ENCODE measurements at places on chromosomes 1 and 21.

DNA sequence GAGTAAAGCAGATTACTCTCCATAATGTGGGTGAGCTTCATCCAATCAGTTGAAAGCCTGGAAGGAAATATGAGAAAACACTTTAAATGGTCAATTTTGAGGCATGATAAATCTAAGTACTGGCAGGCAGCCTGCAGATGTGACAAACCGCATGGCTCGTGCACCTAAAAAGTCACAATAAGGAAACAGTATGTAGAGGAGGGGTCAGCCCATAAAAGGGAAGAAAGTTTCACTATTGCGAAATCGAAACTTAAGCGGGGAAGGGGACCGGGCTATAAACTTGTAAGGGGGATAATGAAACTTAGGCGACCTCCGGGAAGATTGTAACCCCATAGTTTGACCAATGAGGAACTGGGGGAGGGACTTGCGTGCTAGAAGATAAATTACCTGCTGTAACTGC lies 109.8 kb downstream of the PLPPR4 start:
- DNase-seq, result no peak

- DNase-seq, result peak; percentile 76
Observed at GRCh38 chr1:192951691-192952460, 107.3 kb downstream of the UCHL5 start.

- DNase-seq, result no peak
Observed at GRCh38 chr1:170700842-170701615, 37.1 kb downstream of the PRRX1 start.

GRCh38 chr1:76314730-76315129 lies 240.2 kb downstream of the ST6GALNAC3 start:
- DNase-seq, result no peak

- DNase-seq, result no peak
Observed at GRCh38 chr1:200128081-200128480, 100.6 kb downstream of the NR5A2 start.

GRCh38 chr1:46131712-46132528 lies 509 bp downstream of the PIK3R3 start:
- no peak for DNase-seq

DNA sequence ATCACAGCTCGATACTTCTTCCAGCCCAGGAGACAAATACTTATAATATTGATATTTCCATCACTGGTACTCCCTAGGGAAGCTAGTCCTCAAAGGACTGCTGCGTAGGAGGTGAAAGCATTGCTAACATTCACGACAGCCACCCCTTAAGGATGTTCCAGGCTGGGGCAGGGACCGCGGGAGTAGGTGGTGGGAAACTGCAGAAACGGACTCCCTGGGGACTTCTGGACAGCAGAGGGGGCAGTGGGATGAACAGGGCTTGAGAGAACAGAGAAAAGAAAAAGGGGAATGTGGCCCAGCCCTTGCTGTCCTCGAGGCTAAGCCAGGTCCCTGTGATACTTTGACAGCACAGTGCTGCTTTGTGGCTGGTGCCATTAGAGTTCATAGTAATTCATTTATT lies 108.0 kb downstream of the HMGB4 start:
- no peak for DNase-seq

DNA sequence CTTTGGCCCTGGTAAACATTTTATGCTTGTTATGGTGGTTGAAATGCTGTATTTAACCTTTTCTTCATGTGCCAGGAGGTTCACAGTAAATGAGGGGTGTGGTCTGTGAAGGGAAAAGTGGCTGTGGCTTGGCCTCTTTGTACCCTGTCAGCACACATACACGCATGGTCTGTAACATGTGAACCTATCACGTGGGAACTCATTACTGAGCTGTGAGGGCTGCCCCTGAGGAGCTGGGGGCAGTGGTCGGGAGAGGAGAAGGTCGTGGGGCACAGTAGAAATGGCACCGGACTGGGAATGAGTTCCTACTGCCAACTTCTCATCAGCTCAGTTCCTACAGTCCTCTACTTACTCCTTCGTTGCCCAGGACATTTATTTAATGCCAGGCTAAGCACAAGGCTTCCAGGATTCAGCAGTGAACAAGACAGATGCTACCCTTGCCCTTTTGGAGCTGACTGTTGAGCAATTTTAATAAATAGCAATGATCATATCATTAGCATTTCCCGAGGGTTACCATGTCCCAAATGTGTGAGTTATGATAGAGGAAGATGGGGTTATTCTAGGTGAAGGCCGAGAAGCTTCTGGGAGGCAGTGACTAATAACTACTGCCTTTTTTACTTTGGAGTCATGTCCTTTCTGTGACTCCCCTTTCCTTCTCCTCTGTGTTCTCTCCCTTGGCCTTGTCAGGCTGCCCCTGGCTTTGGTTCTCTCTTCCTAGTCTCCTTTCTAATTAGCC lies 38.8 kb downstream of the DDR2 start:
- DNase-seq, result peak; percentile 89

GRCh38 chr1:81678779-81679178 lies 122.0 kb upstream of the ADGRL2 start:
- DNase-seq, result no peak

DNA sequence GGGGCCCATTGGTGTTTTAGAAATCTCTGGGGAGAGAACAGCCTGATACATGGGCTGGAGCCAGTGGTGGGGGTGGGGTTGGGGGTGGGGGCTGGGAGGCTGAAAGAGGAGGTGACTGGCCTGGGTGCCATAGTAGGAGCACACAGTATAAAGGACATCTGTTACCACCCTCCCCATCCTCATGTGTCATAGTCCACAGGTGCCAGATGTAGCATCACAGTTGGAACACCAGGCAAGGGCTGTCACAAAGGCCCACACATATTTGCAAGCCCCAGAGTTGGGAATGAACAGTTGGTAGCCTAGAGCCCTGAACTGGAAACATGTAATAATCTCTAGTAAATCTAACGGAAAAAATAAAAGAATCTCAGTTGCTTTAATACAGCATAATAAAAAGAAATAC lies 55.1 kb upstream of the CR2 start:
- no peak for DNase-seq

DNA sequence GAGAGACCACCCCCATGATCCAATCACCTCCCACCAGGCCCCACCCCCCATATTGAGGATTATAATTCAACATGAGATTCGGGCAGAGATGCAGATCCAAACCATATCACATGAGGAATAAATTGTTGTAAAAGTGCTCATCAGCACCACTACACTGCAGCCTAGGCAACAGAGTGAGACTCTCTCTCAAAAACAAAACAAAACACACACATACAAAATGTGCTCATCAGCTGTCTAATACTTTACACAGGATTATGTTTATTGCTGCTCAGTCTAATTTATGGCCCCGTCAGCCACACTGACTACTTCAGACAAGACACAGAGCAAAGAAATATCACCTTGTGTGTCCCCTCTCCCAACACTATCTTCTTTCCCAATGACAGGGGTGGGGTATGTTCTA lies 72.9 kb upstream of the PPM1J start:
- DNase-seq, result no peak

DNA sequence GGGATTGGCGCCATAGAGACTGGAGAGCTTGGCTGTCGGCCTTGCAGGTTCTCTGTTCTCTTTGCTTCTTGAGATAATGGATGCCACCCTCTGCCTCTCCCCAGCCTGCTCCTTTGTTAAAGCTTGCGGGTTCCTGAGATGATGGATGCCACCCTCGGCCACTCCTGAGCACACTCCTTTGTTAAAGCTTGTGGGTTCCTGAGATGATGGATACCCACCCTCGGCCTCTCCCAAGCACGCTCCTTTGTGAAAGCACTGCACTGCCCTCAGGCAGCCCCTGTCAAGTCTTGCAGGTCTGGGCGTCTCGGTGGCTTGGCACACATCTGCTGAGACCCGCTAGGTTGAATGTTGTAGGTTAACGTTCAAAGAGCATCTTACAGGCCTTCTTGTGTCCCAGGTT lies 76.5 kb downstream of the SCCPDH start:
- DNase-seq, result no peak

- no peak for DNase-seq
Observed at GRCh38 chr1:28074892-28075511, 13.4 kb downstream of the EYA3 start.

DNA sequence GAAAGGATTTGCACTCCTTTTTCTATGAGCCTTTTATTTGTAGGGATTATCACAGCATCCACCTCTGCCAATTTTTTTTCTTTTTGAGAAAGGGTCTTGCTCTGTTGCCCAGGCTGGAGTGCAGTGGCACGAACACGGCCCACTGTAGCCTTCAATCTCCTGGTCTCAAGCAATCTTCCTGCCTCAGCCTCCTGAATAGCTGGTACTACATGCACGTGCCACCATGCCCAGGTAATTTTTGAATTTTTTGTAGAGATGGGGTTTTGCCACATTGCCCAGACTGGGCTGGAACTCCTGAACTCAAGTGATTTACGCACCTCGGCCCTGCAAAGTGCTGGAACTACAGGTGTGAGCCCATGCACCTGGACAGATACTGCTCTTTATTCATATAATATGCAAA lies 2.1 kb downstream of the SAMSN1 start:
- no peak for DNase-seq

GRCh38 chr21:18138507-18138906 lies 106.1 kb upstream of the CHODL start:
- DNase-seq, result no peak

DNA sequence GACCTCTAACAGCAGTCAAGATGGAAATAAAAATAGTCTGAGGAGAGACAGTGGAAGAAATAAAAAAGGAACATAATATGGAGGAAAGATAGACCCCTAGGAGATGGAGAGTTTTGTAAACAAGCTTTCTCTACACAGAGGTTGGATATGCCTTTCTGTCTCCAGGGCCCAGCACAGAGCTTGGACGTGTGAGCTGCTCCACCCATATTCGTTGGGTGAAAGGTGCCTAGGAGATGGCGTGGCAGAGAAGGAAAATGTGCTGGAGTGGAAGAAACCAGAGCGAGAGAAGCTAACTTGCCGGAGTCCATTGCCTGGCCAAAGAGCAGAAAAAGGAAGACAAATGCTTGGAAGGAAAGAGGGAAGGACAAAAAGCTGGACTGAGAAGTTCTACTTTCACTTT lies 78.3 kb upstream of the LMO4 start:
- no peak for DNase-seq
